GM12864 (cell line): ENCODE measurements at places on chromosomes 3 and 15.

- DNase-seq: no peak
Observed at GRCh38 chr3:84444726-84445521, 513.9 kb upstream of the CADM2 start.

GRCh38 chr3:114178770-114179368 is at the start of gene DRD3:
TSS of gene DRD3 (minus strand) at chr3:114179052. CDS start at chr3:114171992, 7,060 bp downstream.
- DNase-seq: no peak

DNA sequence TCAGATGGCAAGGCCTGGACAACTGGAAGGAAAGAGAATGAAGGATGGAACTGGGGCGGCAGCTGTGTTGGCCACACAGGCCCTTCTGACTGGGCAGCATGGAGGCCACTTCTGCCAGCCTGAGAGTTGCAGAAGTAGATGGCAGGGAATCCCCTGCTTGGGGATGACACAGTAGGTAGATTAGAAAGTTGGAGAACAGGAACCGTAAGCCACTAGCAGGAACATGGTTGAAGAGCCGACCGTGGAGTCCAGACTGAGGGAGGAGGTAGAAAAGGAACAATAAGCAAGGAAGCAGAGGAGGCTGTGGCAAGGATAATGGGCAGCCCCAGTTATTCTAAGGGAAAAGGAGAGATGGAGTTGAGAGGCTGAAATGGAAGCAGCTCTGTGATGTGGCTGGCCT is 26.4 kb upstream of the ZNF774 start:
- DNase-seq: no peak

DNA sequence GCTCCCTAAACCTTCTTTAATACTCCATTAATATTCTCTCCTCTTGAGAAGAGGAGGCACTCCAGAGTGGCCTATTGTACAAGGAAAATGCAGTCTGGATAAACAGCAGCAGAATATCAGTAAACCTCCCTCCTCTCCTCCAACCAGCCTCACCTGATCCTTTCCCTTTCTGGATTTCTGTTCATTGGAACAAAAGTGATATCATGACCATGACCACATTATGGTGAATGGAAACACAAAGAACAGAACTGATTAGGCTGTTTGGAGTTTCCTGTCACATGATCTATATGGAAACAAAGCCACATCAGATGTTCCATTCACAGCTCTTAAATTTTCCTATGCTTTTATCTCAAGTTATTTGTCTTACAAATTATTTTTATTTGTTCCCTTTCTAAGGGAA is 14.6 kb downstream of the C2CD4B start:
- DNase-seq: no peak

DNA sequence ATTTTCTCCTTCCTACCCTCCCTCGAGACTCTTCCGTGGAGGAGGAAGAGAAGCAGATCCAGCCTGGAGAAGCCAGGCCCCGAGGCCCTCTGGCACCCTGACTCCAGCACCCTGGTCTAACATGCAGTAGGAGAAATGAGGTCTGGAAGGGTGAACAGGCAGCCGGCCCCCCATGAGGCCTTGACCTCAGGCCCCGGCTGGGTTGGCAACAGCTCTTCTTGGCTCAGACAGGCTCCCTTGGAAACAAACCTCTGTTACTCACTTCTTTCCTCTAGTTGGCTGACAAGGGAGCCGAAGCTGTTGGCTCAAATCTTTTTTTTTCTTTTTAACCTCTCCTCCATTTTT is 73.4 kb downstream of the CPN2 start:
- DNase-seq: no peak

DNA sequence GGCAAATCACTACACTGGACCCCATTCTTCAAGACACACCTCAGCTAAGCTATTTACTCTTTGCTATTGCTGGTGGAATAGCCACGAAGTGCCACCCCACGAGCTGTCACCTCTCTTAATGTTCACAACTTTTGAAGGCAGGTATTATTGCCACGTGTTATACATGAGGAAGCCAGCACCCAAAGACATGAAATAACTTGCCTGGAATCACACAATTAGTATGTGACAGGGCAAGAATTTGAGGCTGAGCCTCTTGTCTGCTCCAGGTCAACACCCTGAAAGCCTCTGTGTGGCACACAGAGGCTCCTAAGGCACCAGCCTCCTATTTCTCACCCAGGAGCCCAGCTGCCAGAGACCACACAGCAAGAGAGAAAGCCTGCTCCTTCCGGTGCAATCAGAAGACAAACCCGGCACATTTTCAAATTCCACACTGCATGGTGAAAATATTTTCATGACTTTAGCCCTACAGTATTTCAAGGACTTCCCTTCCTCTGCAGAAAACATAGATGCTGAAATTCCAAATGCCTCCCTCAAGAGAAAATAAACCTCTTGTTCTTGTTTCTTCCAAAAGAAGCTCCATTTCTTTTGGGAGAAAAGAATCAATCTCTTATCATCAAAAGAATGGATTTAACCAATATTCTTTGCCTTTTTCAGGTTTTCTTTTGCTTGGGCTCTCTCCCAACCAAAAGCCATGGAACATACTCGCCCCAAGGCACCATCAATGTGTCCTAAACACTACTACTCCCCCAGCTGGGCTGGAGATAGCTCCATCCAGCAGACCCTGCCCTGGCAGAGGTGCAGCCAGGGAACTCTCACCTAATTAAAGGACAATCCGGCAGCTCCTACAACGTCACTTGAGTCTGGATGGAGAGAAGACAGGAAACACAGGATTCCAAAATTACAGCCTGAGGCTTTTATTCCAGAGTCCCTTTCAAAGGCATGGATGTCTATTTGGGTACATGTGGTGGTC is 84.7 kb upstream of the THBS1 start:
- no peak for DNase-seq

- no peak for DNase-seq
Observed at GRCh38 chr3:145089337-145089736, 1071.6 kb downstream of the PLOD2 start.

GRCh38 chr3:117674321-117674720 is 964.7 kb downstream of the TUSC7 start:
- DNase-seq: no peak

GRCh38 chr3:46334741-46335478 is 19.0 kb upstream of the CCR2 start:
- no peak for DNase-seq

DNA sequence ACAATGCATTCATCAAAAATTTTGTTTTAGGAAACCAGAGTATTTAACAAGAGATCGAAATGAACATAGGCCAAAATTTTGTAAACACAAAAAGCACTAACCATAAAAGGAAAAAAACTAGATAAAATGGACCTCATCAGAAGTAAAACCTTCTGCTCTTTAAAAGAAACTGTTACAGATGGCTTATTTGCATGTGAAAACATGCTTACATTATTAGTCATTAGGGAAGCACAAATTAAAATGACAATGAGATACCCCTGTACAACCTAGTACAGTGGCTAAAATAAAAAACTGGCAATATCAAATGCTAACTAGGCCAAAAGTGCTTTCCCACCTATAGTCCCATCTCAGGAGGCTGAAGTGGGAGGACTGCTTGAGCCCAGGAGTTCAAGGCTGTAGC is 19.3 kb downstream of the UBR1 start:
- DNase-seq: no peak

- DNase-seq: no peak
Observed at GRCh38 chr3:117404141-117404540, 694.6 kb downstream of the TUSC7 start.

- no peak for DNase-seq
Observed at GRCh38 chr3:197137751-197138150, 108.1 kb upstream of the MELTF start.

GRCh38 chr3:142086581-142087090 is 62.7 kb downstream of the TFDP2 start:
- no peak for DNase-seq

- DNase-seq: peak; percentile 10
Observed at GRCh38 chr3:136353461-136353860, 103.3 kb downstream of the PCCB start.

DNA sequence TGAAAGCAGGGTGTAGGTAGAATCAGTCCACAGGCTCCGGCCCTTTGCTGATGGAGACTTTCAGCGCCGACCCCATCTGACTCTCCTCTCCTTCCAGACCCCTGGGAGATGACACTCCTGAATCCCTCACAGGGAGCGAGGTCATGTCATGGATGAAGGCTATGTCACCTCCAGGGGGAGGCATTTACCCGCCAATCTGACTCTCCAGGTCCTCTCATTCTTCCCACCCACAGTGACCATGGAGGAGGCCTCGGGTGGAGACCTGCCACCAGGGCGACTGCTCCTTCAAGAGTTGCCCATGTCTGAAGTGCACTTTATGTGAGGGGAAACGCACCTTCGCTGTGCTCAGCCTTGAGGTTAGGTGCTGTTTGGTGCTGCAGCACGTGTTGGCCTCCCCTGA is 112.7 kb downstream of the KLF13 start:
- no peak for DNase-seq

- no peak for DNase-seq
Observed at GRCh38 chr3:42713747-42714146, 11.1 kb upstream of the HHATL start.

- DNase-seq: no peak
Observed at GRCh38 chr3:59563966-59564365, 514.1 kb upstream of the CFAP20DC start.

- no peak for DNase-seq
Observed at GRCh38 chr15:85716261-85716660, 78.5 kb downstream of the KLHL25 start.

DNA sequence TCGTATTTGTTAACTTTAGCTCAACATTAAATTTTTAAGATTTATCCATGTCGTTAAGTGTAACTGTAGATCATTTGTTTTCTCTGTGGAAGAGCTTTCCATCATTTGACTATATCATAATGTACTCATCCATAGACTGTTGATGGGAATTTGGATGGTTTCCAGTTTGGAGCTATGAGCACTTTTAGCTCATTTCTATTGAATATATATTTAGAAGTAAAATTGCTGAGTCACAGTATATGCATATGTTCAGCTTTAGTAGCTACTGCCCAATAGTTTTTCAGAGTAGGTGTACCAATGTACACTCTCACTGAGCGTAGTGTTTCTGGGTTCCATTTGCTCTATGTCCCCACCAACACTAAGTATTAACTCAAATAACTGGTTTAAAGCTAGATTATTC is 263.0 kb downstream of the ULK4 start:
- no peak for DNase-seq

- DNase-seq: no peak
Observed at GRCh38 chr3:99878005-99878404, 60.3 kb downstream of the CMSS1 start.

DNA sequence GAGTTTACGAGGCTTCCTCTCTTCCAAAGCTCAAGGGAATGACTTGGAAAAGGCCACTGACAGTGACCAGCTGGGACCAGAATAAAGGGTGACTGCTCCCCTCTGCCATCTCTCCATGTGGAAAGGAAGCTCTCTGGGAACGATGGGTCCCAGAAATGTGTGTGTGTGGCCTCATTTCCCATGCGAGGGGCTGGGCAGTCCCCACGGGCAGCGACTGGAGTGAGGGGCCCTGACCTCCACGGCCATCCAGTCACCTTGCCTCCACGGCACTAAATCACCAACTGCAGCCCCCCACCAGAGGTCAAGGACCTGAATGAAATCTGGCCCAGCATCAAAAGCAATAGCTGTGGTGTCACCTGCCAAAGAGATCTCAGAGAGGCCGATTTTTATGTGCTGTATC is 29.6 kb downstream of the RGMA start:
- no peak for DNase-seq

GRCh38 chr3:3881050-3881449 is 81.8 kb downstream of the LRRN1 start:
- DNase-seq: no peak

DNA sequence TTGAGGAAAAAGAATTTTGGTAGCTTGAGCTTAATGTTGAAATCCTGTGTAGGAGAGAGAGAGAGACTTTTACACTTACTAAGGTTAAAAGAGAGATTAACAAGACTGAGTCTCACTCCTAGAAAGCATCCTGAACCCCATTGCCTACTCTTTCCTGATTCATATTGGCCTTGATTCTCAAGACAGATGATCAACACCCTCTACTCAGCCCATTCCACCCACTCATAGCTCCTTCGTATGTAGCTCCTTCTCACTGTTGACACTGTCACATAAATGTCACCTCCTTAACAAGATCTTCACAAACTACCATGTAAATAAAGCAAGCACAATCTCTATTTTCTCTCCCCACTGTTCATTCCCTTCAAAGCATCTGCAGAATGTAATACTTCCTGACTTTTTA is 574.6 kb upstream of the LMCD1 start:
- no peak for DNase-seq

DNA sequence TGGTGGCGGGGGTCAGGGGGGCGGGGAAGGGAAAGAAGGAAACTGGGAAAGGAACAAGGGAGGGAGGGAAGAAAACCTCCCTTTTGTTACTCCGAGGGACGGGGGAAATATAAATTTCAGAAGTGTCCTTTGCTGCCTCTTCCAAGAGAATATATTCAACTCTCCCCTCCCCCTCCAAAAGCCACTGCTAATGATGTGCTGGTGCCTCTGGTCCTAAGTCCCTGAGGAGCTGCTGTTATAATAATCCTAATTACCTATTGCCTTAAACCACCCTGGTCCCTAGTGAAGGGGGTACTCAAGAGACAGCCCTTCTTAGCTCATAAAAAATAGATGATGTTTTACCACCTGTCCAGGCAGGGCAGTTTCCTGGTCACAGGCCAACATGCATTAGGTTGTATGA is 118.3 kb upstream of the TRIM42 start:
- no peak for DNase-seq

GRCh38 chr15:38868326-38869114 is 303.9 kb upstream of the RASGRP1 start:
- DNase-seq: no peak

- no peak for DNase-seq
Observed at GRCh38 chr3:62611541-62612240, 238.3 kb upstream of the FEZF2 start.

GRCh38 chr3:59424268-59425010 is 374.6 kb upstream of the CFAP20DC start:
- DNase-seq: peak; percentile 33

DNA sequence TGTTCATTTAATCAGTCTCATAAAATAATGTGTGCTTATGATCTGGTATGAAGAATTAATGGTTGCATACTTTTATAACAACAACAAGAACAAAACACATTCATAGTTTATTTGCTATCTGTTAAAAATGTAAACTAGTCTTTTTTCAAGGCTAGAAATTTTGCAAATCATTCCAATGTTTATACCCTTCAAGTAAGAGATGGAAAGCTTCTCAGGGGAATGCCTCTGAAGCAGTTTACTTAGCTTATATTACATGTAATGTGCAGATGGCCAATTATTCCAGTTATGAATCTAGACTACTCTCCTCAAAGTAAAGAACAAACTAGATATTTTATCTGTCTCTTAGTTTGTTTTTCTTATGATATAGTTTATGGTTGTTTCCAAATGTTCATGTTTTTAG is 575.4 kb downstream of the NAALADL2 start:
- no peak for DNase-seq

DNA sequence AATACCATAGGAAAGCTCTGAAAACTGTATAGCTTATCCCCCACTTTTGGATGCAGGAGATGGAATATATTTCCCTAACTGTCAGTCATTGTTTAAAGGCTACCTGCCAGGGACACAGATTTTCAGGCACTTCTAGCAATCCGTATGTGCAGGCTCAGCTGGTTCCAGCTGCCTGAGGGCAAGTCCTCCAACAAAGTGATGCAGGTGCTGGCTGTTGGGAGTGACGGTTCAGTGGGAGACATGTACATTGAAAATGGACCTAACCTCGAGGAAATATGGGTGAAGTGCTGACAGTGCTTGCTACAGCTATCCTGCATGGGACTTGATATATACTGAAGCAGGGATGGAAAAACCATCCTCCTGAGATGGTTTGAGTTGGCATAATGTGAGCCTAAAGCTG is 153.1 kb upstream of the GAP43 start:
- DNase-seq: no peak

- DNase-seq: no peak
Observed at GRCh38 chr3:161559177-161559998, 62.8 kb downstream of the OTOL1 start.
